Sciatic nerve (tissue), 2 donors: ENCODE measurements at places on chromosomes 1 and 21. TPM values are rescaled to one million over a fixed set of nuclear protein-coding genes. Genes with fewer than 3 reads are reported as not detected.

LAD1 gene
- 0.76 TPM for total RNA-seq

GNG12 gene
- 67.8 TPM for total RNA-seq

HMCN1 gene
- 6.9 TPM for total RNA-seq

MROH7 gene
- 8.1 TPM for total RNA-seq

SGIP1 gene
- 7.0 TPM for total RNA-seq

KRTAP10-9 gene
- not detected for total RNA-seq

C21orf58 gene
- 4.4 TPM for total RNA-seq

RXRG gene
- 11.9 TPM for total RNA-seq

KRTAP10-11 gene
- total RNA-seq = not detected

SPRR4 gene
- total RNA-seq = not detected

EPHA2 gene
- total RNA-seq = 31.3 TPM

SIPA1L2 gene
- 61.5 TPM for total RNA-seq

GCSAML gene
- 1.2 TPM for total RNA-seq

RHD gene
- 0.27 TPM for total RNA-seq

COP1 gene
- 43.7 TPM for total RNA-seq

CR2 gene
- total RNA-seq = 0.27 TPM

PHC2 gene
- 109 TPM for total RNA-seq

VHLL gene
- not detected for total RNA-seq

LRRC7 gene
- total RNA-seq = 42.4 TPM

ANKRD65 gene
- 11.2 TPM for total RNA-seq

CEP170 gene
- total RNA-seq = 127 TPM

ADCY10 gene
- 0.67 TPM for total RNA-seq

TSSK3 gene
- total RNA-seq = 5.1 TPM

HPDL gene
- 2.3 TPM for total RNA-seq

GBP3 gene
- total RNA-seq = 25.9 TPM

DCST1 gene
- 0.31 TPM for total RNA-seq

AGRN gene
- total RNA-seq = 22.0 TPM

KDM1A gene
- total RNA-seq = 39.9 TPM

KRTAP6-2 gene
- total RNA-seq = not detected
